HCT116 (cell line): ENCODE measurements at places on chromosomes 16 and 17. TPM values are rescaled to one million over a fixed set of nuclear protein-coding genes. Genes with fewer than 3 reads are reported as not detected.

CD300E gene
- not detected for total RNA-seq

KRTAP4-6 gene
- not detected for total RNA-seq

MON1B gene
- 34.7 TPM for total RNA-seq

NTN1 gene
- 4.2 TPM for total RNA-seq

SMPD3 gene
- total RNA-seq, result 0.89 TPM

ACE gene
- 7.7 TPM for total RNA-seq

GDPD3 gene
- 7.0 TPM for total RNA-seq

KRTAP16-1 gene
- total RNA-seq, result not detected

MARCHF10 gene
- not detected for total RNA-seq

ZNF385C gene
- total RNA-seq, result 1.1 TPM

TM4SF5 gene
- total RNA-seq, result not detected

DHRS7C gene
- not detected for total RNA-seq

IRX3 gene
- total RNA-seq, result 2.0 TPM

RASL10B gene
- 0.15 TPM for total RNA-seq
